ENCODE measurements at places on chromosomes 6 and 20.

DNA sequence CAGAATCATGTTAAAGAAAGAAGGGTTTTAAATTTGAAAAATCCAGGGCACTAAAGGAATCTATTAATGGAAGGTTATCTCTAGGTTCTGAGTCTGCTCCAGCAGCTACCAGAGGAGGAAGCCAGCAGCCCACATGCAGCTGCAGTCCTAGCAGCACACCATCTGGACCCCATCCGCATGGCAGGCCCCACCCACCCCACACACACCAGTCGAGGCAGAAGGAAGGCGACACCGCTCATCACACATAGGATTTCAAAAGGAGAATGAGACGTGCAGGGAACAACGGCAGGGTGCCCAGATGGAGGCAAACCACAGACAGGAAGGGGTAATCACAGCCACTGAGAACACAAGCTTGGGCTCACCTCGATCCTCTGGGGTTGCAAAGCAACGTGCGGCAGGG lies 78.9 kb downstream of the GINS1 start:
- DNase-seq: no peak

- DNase-seq: peak; percentile 85
Measured at GRCh38 chr20:51563486-51564332, 21.2 kb upstream of the NFATC2 start.

DNA sequence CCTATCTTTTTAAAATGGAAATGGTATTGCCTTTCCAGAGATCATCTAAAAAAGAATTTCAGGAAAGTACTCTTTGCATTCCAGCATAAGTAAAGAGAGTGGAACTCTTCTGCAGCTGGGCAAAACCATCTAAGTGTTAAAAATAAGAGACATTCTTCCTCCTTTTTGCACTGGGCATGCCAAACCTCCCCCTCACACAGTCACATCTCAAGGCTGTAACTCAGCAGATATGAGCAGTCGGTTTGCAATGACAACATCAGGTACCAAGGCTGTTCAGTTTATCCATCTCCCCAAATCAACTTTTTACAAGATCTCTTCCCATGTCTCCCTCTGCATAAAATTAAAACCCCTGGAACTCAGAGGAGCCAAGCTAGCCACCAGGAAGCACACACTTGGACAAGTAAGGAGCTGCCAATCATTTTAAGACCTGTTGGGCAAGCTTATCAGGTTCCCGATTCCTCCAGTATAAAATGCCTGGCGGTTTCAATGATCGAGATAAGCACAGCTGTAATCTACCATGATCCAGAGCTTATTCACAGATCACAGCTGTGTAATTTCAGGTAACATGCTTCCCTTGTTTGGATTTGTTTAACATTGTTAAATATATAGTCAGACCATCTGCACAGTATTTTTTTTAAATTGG lies 23.2 kb downstream of the ID4 start:
- no peak for DNase-seq

- DNase-seq: no peak
Measured at GRCh38 chr6:168513766-168514165, 72.8 kb downstream of the SMOC2 start.

- DNase-seq: no peak
Measured at GRCh38 chr6:22323848-22324247, 27.0 kb upstream of the PRL start.

- no peak for DNase-seq
Measured at GRCh38 chr6:170076466-170077165, 214.3 kb downstream of the DLL1 start.

DNA sequence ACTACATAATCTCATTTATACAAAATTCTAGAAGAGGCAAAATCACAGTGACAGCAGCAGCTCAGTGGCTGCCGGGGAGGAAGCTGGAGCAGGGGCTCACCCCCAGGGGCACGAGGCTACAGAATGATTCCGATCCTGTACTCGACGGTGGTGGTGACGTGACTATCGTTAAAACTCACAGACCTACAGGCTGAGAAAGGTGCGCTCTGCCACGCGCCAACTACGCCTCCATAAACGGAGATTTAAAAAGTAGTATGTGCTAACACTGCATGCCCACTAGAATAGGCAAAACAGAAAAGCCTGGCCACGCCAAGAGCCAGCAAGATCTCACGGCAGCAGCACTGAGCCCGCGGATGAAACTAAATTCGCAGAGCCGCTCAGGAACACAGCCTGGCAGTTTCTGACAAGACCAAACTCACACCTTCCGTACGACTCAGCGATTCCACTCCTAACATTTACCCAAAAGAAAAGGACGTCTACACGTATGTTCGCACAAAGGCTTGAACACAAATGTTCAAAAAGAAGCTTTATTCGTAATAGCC lies 25.2 kb downstream of the TAF4 start:
- no peak for DNase-seq

GRCh38 chr6:40764726-40765125 lies 177.6 kb upstream of the LRFN2 start:
- no peak for DNase-seq

- DNase-seq: no peak
Measured at GRCh38 chr6:5095236-5095635, 10.1 kb downstream of the PPP1R3G start.

- no peak for DNase-seq
Measured at GRCh38 chr6:89826029-89826528, 3.6 kb upstream of the CASP8AP2 start.

DNA sequence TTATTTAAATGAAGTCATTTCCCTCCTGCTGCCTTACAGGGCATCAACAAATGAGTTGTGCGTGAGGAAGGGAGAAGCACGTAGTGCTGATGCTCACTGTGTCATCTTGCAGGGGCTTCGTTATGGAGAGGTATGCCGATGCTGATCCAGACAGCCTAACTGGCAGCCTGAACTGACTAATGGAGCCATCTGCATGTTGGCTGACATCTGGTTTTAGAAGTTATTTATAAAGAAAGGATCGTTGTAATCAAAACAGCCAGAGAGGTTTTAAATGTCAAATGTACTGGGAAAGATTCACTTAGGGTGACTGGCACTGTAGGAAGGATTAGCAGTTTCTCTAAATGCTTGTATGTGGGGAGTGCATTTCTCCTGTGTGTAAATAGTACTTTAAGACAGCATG lies 54.6 kb downstream of the FARS2 start:
- no peak for DNase-seq

GRCh38 chr6:33933101-33933500 lies 129.3 kb upstream of the MLN start:
- no peak for DNase-seq

- DNase-seq: peak; percentile 72
Measured at GRCh38 chr6:52881996-52882841, 27.3 kb downstream of the GSTA3 start.

- no peak for DNase-seq
Measured at GRCh38 chr6:37319856-37320480, 33.8 kb upstream of the RNF8 start.

GRCh38 chr6:15608396-15608795 lies 54.4 kb downstream of the DTNBP1 start:
- DNase-seq: peak; percentile 39

- no peak for DNase-seq
Measured at GRCh38 chr6:134637847-134638437, 312.0 kb downstream of the ALDH8A1 start.

DNA sequence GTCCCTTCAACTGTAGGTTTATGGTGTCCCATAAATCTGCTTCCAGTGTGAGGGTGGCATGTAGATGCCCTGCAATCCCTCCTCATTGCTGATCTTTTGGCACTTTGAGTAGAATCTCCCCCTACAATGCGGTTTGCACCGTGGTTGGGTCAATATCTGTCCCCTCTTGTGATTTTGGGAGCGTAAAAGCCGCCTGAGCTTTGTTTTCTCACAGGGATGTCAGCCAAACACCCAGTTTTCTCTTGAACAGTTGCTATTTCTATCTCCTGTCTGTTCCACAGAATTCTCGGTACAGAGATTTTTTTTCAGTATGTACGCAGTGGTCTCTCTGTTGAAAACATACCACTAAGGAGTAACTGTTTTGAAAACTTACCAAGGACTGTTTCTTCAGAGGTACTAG lies 21.8 kb downstream of the CDS2 start:
- DNase-seq: no peak

GRCh38 chr20:35617397-35618262 lies 2.0 kb downstream of the SPAG4 start:
- DNase-seq: peak; percentile 82

DNA sequence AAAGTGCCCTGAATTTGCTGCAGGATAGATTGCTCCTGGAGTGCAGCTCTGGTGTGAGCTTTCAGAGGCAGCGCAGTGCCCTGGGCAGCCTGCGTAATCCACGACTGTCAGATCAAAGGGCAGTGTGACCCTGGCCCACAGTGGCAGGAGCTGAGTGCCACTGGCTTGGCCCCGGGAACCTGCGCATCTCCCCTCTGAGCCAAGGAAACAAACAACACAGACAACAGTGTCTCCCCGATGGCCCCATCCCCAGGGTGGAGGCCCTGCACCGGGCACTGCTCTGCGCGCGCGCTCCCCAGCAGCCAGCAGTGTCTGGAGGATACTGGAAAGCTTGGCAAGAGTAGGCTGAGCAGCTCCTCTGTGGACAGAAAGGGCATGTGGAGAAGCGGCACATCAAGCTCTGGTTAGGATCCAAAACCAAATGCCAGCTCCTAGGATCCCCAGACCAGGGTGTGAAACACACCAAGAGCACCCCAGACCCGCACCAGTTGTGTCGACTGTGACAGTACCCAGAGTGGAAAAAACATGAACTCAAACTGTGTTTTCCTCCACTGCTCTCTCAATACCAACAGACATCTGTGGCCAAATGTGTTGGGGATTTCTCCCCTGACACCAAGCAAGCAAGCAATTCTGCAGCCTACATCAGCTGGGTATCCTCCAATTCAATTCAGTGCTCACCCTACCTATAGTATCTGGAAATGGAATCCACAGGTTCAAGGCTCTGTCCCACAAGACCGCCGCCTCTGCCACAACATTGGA lies 26.7 kb downstream of the RBCK1 start:
- no peak for DNase-seq

- DNase-seq: no peak
Measured at GRCh38 chr20:51353491-51353890, 189.0 kb downstream of the NFATC2 start.

- no peak for DNase-seq
Measured at GRCh38 chr20:61307686-61308476, 55.8 kb downstream of the CDH4 start.
